Activated CD8-positive, alpha-beta memory T cell treated with anti-CD3 and anti-CD28 coated beads for 24 hours (primary cell): ENCODE measurements at places on chromosomes 1 and 21.

- no peak for DNase-seq
Measured at GRCh38 chr1:190154744-190155143, 322.9 kb downstream of the BRINP3 start.

GRCh38 chr1:41884256-41885230 is 34.2 kb downstream of the HIVEP3 start:
- DNase-seq, result peak; percentile 7

- DNase-seq, result no peak
Measured at GRCh38 chr21:44425895-44426662, 29.2 kb upstream of the LRRC3 start.

DNA sequence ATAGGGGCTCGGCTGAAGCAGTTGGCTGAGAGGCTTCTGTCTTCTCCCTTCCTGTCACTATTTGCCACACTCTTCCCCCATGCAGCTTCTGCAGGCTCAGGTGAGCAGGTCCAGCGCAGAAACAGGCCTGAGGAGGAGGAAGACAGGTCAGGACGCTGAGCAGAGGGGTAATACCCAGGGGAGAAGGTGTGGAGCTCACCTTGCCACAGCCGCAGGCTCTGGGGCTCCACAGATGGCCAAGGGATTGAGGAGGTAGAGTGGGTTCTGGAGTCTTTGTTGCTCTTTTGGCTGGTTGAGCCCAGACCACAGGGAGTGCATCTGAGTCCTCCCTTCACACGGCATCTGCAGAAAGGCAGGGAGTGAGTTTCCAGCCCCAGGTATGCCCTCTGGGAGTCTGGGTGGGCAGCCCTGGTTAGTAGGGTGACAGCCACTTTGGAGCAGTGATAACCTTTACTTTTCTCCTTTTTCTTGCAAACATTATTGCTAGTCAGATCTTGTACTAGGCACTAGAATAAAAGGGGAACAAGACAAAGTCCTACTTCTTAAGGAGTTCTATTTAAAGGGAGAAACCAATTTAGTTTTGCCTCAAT is 9.7 kb downstream of the EIF3I start:
- DNase-seq, result no peak

- DNase-seq, result no peak
Measured at GRCh38 chr1:160191756-160192155, 1.4 kb downstream of the CASQ1 start.

DNA sequence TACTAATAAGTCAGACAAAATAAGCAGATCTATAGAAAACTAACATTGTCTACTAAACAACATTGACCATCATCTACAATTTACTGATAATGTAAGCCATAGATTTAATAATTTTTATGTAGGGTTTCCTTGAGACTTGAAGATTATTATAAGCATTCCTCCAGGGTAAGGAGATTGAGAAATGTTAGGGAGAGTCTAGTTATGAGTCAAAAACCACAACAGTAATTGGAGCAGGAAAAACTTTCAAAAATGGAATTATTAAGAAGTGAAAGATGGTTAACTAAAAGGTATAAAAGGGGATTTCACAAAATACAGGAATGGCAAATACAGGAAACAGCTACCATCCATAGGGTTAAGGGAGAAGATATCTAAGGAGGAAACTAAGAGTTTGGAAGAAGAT is 12.4 kb upstream of the UHMK1 start:
- no peak for DNase-seq

- DNase-seq, result peak; percentile 67
Measured at GRCh38 chr1:112358798-112359408, 37.1 kb upstream of the CTTNBP2NL start.

DNA sequence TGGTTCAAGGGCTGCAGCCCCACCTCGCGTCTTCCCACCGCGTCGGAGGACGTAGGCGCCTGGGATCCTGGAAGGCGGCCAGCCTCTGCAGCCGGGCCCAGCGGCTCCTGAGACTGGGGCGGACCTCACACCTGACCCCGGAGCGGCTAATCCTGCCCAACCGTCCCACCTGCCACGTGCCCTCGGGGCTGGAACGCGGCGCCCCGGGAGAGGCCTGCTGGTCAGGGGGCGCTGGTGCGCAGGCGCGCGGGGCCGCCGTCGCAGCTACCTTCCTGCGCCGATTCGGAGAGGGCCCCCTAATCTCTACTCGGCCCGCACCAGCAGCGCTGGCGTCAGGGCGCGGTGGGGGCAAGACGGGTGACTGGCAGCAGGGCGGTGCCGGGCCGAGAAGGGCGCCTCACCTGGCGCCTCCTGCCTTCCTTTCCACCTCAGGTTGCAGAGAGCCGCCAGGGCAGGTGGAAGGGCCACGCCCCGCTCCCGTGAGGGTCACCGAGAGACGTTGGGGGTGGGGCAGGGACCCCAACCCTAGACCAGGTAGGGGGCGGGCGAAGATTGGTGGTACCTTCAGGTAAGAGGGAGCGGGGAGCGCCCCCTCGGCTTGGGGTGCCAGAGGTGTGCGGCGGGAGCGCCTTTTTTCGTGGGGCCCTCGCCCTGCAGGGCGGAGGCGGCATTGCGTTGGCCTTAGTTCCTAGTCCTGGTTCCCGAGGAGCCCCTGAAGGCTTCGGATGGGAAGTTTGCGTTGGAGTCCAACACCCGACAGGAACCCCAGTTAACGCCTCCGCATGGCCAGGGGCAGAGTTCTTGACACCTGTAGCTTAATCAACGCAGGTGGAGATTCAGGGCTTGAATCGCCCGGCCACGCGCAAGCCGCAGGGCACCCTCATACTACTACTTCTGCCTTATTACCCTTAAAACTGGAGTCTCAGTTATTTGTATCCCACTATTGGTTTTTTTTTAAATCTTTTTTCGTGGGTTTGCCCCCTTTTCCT is at the start of gene TDRD5:
Gene TDRD5 (plus strand): TSS at position 241 of the 989 bp plus-strand sequence. CDS start 784 bp downstream, outside the sequence.
- no peak for DNase-seq

DNA sequence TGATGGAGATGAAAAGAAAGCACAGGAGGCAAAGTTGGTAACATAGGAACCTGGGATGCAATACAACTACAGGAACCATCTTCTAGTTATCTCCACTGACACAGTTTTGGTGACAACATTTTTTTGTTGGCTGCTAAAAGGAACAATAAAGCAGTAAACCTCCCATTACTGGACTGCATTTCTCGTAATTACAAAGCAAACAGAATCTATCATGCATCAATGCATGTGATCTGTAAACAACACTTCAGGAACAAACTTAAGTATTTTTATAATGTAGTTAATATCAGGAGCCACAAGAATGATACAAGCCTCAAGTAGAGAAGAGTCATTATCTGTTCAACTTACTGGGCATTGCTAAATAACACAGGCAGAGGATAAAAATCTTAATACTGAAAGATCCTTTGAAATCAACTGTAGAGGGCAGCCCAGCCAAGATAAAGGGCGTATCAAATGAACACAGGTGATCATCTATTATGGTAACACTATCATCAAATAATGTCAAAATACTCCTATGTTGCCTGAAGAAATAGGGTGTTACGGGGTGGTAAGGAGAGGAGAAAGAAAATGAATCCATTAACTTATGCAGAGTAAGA is 193.3 kb downstream of the EIF4G3 start:
- no peak for DNase-seq

DNA sequence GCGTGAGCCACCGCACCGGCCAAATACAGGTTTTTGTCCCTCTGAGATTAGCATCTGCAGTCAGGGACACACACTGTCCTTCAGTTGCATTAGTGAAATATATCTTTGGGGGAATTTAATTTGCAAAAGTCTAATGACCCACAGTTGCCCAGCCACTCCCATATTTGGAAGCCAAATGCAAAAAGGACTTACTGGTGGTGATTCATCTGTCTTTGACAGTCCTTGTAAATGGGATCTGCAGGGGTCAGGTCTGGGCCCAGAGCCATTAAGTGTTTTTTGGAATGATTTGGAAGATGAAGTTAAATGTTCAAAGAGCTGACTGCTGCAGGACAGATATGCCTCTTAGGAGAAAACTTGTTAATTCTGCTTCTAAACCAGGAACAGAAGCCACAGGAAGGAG is 44.6 kb upstream of the DNASE2B start:
- DNase-seq, result no peak

DNA sequence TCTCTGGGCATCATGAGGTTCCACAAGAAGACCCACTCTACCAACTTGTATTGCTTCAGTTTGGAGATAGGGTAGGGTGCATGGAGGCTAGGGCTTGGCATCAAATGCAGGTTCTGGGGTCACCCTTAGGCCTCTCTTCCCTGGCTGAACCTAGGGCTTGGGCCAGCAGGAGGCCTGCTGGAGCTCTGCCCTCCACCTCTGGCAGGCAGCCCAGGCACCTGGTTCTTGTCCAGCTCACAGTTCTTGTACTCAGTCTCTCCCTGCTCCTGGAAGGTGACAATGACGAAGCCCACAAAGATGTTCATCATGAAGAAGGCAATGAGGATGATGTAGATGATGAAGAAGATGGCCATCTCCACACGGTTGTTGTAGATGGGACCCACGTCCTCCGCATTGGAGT is 37.5 kb upstream of the KIF21B start:
- DNase-seq, result no peak

- DNase-seq, result no peak
Measured at GRCh38 chr1:242761556-242761955, 237.1 kb upstream of the PLD5 start.

DNA sequence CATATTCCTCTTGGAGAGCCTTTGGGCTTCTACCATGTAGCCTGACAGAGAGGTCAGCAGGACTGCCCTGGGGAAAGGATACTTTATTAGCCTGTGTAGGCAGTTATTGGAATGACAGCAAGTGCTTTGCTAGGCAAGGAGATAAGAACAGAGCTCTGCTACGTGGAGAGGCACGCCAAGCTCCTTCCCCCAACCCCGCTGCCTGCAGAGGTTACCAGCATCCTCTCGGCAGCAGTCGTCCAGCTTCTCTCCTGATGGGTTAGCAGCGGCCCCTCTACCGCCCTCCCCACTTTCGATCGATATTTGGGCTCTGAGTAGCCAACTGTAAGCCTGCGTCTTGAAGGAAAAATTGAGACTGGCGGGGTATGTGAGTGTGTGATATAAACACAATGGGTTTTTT is 122.3 kb downstream of the DHRS3 start:
- DNase-seq, result no peak

DNA sequence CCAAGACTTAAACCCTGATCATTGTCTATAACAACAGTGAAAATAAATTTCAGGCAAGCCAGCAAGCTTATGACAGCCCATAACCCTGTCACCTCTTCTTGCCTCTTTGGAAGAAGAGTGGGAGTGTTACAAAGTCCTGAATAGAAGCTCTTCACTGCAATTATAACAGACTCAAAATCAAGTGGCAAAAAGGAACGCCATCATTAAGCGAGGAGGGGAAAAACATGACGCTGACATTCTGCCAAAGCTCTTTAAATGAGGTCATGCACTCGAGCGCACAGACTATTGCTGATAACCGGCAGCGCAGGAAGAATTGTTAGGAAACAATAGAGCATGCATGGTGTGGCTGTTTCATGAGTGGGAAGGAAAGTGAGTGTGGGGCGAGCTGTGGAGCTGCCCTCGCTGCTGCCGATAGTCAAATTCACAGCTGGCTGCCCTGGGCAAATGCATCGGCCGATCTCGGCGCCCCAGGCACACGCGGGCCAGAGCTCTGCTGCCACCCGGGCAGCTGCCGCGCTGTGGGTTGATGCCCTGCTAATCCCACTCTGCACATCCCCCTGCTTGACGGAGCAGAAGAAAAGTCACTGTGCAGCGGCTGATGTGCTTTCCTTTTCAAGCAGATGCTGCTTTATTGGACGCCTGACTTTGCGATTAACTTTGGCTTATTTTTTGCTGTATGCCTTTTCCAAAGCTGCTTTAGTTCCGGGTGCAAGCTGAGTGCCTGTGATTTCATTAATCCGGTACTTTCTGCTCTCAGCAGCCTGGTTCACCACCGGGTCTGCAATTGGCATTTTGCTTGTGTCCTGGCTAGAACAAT is 102.4 kb upstream of the ST6GALNAC5 start:
- DNase-seq, result no peak

GRCh38 chr1:59178339-59179187 is 118.3 kb upstream of the FGGY start:
- no peak for DNase-seq

DNA sequence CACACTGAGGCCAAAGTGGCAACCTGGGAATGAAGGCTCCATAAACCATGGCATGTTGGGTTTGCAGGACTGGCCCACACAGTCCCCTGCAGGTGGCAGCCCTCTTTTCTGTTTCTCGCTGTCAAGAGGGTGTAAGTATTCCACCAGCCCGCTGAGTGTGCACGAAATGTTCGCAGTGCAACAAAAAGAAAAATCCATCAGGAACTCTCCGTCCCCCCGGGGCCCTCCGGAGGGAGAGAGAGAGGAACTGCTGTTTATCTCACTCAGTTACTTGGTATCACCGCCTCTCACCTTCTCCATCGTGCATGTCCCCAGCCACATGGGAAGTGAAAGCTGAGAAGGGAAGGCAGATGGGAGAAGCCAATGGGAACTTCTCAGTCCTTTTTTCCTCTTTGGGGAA is 38.3 kb downstream of the NCF2 start:
- DNase-seq, result no peak
